SK-MEL-5 (cell line): ENCODE measurements at places on chromosomes 2 and 18.

- DNase-seq: no peak
Measured at GRCh38 chr2:128276878-128277675, 41.6 kb downstream of the HS6ST1 start.

DNA sequence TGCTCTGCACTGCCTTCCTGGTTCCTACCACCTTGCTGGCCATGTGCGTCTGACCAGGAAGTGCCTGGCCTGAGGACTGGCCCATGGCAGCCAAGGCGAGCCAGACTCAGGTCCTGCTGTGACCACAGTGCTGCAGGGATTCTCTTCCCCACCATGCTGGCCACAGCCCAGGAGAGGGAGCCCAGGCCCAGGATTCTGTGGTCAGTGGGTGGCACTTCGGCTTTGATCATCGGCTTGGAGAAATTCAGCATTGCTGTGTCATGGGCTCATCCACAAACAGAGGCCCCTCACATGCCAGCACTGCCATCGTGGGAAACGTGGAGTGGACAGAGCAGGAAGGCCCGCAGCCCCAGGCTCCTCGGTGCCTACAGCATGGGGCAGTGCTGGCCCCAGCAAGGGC lies 211.6 kb downstream of the SEPTIN10 start:
- DNase-seq: no peak

DNA sequence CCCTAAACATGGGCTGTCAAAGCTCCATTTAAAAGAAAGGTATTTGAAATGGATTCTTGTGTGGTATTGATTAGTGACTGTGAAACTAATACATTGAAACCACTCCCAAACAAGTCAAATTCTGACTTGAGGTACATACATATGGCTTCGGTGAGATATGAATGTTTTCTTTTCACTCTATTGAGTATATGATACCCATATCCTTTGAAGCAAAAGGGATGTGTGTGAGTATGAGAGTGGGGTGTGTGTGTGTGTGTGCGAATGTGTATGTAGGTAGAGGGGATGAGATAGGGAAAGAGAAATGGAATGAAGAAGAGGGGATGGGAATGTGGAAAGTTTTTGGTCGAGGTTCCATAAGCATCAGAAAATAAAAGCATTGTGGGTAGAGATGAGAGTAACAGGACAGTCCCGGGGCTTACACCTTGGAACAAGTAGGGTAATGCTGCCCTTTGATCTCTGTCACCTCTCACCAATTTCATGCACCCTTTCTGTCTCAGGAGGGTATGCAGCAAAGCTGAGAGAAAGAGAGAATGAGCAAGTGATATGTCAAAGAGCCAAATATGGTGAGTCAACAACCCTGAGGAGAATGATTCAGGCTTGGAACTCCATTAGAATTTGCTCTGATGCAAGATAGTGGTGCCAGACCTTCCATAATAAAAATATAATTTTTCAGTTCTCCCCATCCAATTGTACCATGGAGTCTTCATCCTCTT lies 64.0 kb upstream of the ZEB2 start:
- no peak for DNase-seq

- no peak for DNase-seq
Measured at GRCh38 chr2:237862528-237862895, 3.1 kb downstream of the RAMP1 start.

DNA sequence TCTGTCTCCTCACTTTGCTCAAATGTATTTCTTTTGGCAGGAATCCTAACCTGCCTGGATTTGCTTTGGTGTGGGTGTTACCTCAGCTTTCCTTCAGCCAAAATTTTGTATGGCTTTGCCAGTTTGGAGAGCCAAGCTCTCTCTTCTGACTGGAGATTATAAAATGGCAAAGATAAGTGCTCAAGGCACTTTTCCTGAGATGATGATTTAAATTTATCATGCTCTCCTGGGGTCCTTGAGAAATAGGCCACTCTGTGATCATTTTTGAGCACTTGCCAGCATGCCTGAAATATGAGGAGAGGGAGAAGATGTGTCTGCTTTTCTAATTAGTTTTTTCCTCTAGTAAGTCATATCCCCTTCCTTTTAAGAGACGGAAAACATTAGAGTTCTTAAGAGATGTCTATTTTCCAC lies 683.0 kb downstream of the SLC4A3 start:
- no peak for DNase-seq

DNA sequence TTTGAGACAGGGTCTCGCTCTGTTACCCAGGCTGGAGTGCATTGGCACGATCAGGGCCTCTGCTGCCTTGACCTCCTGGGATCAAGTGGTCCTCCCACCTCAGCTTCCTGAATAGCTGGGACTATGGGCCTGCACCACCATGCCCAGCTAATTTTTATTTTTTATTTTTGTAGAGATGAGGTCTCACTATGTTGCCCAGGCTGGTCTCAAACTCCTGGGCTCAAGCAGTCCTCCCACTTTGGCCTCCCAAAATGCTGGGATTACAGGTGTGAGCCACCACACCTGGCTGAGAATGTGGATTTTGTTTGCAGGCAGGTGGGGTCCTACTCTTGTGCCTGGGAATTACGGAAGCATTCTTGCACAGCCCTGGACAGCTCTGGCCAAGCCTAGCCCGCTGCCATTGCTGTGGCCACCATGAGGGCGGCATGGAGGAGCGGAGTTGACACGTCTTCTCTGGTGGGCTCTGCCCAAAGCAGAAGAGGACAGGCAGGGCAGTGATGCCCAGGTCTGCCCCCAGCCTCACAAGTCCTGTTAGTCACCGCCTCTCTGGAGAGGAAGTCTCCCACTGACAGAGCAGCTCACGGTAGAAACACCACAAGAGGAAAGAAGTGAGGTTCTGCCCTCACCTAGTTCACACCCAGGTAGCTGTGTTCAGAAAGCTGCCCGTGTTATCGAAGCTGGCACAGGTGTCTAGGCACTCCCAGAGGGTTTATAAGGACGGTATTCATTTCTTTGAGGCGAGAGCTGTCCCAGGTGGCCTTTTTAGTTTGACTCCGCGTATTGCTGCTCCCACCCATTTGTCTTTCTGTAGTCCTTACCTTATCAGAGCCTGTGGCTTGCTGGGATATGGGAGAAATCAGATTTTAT lies 46.2 kb downstream of the ARMC9 start:
- no peak for DNase-seq

DNA sequence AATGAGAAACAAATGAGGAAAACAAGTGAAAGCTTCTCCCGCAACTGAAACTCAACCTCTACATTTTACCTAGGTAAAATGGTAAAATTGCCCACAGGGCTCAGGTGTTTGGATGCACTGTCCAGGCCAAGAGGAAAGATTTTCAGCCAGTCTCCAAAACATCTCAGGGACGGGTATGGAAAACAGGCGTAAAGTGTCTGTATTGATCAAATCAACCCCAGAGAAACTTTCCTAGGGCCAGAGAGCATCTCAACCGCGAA lies 361 bp upstream of the HAT1 start:
- no peak for DNase-seq

DNA sequence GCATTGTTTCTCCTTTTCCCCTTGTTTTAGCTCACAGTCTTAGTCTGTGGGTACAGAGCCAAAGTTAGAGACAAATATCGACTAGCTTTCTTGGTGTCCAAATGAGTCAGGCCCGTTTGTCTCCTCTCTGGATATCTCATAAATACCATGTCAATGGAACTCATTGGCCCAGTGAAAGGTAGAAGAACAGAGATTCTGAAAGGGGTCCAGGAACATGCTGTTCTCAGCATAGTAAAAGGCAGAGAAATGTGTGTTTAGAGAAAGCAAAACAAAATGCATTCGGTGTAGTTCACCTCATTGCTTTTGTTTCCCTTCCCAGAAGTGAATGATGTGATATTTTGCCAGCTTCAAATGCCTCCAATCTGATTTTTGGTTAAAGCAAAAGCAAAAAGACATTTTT lies 238.6 kb upstream of the SLC8A1 start:
- DNase-seq: no peak

DNA sequence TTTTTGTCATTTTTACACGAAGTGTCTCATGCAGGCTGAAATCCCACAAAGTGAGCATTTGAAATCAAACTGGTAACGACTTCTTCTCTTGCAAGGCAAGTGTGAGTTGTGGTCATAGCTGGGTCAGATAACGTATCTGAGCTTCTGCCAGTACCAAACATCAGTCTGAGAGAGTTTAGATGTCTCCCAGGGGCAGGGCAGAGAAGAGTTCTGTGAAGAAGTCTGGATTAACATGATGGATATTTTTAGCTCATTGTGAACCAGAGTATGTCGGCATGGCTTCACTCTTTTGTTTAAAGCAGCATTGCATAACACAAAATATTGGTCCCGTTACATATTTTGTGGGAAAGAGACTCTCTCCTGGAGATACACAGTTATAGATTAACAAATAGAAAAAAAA lies 655.5 kb upstream of the KLHL29 start:
- no peak for DNase-seq

GRCh38 chr18:80202264-80202998 lies 44.9 kb downstream of the PARD6G start:
- DNase-seq: no peak

DNA sequence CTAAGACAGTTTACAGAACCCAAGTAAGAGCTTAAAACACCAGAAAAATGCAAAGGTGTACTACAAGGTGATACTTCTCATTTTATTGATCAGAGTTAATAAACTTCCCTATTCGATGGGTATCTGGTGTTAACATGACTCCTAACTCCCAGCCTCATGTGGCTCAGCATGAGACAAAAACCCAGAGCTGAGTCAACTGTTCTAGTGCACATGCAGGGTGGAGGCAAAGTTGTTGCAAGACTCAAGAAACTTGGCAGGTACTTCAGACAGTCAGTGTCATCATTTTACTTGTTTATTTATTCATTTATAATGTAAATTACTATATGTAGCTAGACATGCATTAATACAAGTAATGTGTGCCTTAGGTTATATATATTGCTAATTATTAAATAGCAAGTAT lies 216.6 kb upstream of the DSEL start:
- no peak for DNase-seq

- DNase-seq: no peak
Measured at GRCh38 chr2:110860630-110861029, 128.3 kb downstream of the ACOXL start.

- DNase-seq: no peak
Measured at GRCh38 chr2:115480741-115481140, 1038.3 kb downstream of the DPP10 start.

DNA sequence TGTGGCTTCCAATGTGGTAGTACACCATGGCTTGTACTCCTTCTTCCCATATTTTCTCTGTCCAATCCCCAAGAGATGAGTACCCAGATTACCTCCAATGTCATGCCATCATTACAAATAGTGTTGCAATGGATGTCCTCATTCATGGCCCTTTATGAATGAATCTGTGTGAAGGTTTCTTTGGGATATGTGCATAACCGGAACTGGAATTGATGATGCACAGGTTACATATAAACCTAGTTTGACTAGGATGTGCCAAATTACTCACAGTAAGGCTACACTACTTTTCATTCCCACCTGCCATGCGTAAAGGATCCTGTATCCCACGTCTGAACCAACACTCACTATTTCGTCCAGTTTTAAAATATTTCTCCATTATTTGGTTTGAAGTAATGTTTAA lies 173.9 kb upstream of the CXCR4 start:
- no peak for DNase-seq

- DNase-seq: peak; percentile 93
Measured at GRCh38 chr2:32926708-32927084, 20.1 kb upstream of the LTBP1 start.

GRCh38 chr2:130150181-130151144 lies 5.6 kb upstream of the CCDC74B start:
- no peak for DNase-seq

- DNase-seq: peak; percentile 65
Measured at GRCh38 chr2:216139884-216140283, 30.7 kb downstream of the XRCC5 start.

GRCh38 chr2:112021781-112022231 lies 33.3 kb upstream of the TMEM87B start:
- peak; percentile 99 for DNase-seq

- no peak for DNase-seq
Measured at GRCh38 chr18:12155996-12156395, 62.4 kb downstream of the ANKRD62 start.

- no peak for DNase-seq
Measured at GRCh38 chr2:118430510-118431164, 342.4 kb downstream of the INSIG2 start.

DNA sequence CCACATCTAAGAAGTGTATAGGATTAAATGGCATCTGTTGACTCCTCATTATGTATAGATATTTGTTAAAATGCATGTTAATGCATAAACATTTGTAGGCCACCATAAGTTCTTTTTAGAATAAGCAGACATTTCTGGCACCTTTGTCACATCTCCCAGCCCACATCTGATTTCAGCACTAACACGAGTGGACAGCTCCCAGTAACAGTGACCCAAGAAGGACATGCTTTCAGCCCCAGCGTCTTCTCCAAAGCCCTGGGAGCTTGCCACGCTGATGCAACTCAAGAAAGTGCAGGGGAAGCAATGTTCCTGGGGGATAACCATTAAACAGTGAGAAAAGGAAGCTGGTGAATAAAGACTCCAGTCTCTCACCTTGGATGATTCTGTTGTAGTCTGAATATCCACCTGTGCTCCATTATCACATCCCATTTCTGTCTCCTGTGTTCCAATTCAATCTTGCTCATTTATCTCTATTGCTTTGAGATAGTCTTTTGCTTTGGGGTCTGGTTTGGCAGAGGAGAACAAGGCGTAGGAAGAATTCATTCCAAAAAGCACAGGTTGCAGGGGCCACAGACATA lies 182.6 kb upstream of the THSD7B start:
- DNase-seq: no peak

DNA sequence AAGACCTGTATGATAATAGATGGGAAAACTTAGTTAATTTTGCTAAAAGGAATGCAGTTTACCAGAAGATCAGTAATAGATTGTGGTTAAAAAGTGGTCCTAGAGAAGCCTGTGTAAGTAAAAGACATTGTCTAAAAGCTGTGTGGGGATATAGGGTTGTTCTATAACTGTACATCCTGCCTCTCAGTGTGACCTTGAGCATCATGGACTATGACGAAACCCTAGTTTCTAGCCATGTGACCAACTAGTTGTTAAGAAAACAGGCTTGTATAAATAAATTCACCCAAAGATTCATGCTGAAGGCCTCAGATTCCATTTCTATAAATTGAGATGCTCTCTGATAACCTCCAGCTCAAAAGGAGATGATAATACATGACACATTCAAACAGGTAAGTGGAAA lies 160.7 kb downstream of the IKZF2 start:
- no peak for DNase-seq

DNA sequence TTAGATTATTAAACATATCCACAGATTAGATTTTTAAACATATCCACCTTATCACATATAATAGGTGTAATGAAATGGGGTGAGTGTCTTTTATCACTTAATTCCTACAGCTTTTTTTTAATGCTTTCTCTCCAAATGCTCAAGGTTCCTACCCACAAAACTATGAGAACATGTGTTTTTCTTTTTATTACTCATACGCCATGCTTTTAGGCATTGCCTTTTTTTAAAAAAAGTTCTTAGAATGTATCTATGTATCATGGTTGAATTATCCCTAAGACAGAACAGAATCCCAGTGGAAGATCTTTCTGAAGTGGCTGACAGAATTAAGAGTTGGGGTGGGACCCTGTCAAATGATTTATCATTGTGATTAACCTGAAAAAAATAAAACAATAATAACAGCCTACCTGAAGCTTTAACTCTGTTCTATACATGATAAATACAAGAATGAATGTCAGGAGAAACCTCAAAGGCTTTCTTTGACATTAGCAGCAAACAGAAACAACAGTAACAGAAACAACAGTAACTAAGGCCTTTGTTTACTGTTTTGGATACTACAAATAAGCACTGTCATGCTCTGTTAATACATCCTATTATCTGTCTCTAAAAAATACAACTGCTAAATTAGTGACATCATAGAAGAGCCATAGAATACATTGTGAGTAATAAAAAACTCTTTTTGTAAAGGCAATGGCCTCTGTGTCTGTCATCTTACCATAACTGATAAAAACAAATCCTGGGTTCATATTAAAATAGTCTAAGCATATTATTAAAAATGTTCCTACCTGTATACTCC lies 4.1 kb upstream of the ZNF397 start:
- DNase-seq: peak; percentile 41

- DNase-seq: no peak
Measured at GRCh38 chr2:220969348-220969747, 602.8 kb downstream of the EPHA4 start.
